ENCODE measurements at places on chromosomes 1 and 21.

DNA sequence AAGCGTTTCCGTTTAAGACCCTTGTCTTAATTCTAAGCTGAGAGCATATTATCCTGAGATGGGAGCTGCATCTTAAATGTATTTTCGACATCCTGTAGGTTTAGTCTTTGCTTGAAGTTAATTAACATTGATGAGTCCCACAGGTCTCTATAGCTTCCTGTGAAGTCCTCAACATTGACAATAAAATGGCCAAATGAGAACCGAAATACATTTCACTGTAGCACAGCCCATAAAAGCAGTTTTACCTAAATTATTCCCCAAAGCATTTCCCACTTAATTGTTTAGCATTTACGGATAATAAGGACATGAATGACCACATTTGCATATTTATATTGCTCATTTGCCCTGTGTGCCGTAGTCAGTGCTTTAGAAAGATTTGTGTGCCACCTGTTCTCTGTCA, 116.4 kb downstream of the CRB1 start:
- no peak for DNase-seq

DNA sequence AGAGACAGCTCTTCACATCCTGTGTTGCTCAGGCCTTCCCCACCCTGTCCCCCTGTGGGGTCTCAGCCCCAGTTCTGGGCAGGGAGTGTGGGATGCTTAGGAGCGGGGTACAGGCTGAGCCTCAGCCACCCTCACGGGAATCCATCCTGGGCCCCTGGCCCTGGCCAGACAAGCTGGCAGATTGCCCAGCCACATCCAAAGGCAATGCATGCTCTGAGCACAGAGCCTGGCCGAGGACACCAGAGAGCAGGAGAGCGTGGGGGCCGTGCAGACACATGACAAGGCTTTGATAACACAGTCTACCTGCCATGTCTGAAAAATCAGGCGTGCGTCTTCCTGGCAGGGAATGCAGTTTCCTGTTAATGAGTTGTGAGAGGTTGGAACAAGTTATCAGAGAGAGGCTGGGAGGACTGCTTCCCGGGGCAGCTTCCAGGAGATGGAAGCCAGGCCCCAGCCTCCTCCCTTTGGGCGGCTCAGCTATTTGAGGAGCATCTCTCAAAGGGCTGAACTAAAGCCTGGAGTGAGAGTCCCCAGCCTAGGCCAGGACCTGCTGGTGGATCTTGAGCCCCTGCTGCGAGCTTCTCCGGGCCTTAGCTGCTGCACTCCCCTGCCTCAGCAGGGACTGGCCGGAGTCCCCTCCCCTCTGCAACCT, 72.2 kb upstream of the SELENON start:
- DNase-seq: no peak

DNA sequence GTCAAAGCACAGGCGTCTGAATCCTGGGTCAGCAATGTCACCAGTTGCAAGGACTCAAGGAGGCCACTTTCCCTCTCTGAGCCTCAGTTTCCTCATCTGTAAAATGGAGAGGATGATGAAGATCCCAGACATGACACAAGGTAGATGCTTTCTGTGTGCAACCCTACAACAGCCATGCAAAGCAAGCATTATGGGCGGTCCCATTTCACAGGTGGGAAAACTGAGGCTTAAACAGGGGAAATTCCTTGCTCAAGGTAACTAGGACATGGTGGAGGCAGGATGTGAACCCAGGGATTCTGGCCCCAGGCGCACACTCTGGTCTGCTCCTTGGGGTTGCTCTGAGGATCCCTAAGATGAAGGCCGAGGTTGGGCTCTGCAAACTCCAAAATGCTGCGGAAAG, 311.0 kb downstream of the PTPRU start:
- DNase-seq: no peak

GRCh38 chr1:111204201-111204982, 3.9 kb upstream of the DENND2D start:
- DNase-seq: peak; percentile 81

DNA sequence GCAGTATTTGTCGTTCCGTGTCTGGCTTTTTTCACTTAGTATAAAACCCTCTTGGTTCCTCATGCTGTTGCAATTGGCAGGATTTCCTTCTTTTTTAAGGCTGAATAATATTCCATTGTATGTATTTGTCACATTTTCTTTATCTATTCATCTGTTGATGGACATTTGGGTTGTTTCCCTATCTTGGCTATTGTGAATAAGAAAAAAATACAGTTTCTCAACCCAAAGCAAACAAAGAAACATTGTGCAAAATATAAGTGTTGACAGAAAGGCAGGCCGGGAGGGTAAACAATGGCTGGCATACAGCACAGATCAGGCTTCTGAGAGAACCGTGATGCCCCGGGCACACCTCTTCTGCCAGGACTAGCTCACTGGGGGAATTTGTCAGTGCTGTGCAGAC, 26.9 kb downstream of the NENF start:
- DNase-seq: no peak

GRCh38 chr21:46422636-46423241, 36.0 kb upstream of the DIP2A start:
- no peak for DNase-seq

DNA sequence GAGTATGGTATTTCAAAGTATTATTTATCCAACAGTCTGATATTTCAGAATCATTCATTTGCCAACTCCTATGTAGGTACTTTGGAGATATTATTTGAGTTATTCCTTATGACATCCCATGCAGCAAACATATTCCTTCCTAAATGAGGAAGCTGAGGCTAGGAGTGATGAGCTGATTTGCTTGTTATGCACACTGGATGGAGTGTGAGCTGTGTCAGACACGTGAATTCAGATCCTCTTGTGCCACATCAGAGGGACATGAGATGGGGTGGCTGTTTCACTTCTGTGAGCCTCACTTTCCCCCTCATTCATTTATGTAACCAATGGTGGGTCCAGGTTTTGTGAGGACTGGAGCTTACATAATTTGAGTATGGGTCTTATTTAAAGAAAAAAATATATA, 215.9 kb downstream of the DISC1 start:
- DNase-seq: no peak
